ENCODE measurements at places on chromosomes 7 and 10. TPM values are rescaled to one million over a fixed set of nuclear protein-coding genes. Genes with fewer than 3 reads are reported as not detected.

The DDIT4 gene
- total RNA-seq, result 192 TPM

The NEURL1 gene
- total RNA-seq, result not detected

The MMD2 gene
- not detected for total RNA-seq

The CDNF gene
- total RNA-seq, result 0.74 TPM

The BAMBI gene
- 288 TPM for total RNA-seq

The IL6 gene
- total RNA-seq, result 20.5 TPM

The CTAGE8 gene
- not detected for total RNA-seq

The PAX4 gene
- total RNA-seq, result not detected

The COL17A1 gene
- 0.45 TPM for total RNA-seq

The CYP2C18 gene
- total RNA-seq, result not detected

The ADAM22 gene
- total RNA-seq, result 4.6 TPM

The NUPR2 gene
- total RNA-seq, result not detected

The CRTAC1 gene
- 2.6 TPM for total RNA-seq
